ENCODE measurements at places on chromosomes 1 and 21.
A peak's percentile ranks its signal among the peaks of the same experiment; 100 is the strongest.

DNA sequence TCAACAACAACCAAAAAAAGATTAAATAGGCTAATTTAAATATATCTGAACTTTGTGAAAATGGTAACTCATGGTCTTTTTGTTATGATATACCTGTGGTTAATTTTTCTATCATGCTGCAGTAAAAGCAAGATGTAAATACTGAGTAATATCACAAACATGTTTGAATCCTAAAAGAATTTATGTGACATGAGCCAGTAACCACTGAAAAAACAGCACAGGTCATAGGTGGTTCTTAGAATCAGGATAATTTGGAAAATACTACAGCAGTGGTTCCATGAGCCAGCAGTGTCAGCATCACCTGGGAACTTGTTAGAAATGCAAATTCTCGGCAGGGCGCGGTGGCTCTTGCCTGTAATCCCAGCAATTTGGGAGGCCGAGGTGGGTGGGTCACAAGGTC lies 4.1 kb downstream of the ATP5IF1 start:
- no peak for DNase-seq

DNA sequence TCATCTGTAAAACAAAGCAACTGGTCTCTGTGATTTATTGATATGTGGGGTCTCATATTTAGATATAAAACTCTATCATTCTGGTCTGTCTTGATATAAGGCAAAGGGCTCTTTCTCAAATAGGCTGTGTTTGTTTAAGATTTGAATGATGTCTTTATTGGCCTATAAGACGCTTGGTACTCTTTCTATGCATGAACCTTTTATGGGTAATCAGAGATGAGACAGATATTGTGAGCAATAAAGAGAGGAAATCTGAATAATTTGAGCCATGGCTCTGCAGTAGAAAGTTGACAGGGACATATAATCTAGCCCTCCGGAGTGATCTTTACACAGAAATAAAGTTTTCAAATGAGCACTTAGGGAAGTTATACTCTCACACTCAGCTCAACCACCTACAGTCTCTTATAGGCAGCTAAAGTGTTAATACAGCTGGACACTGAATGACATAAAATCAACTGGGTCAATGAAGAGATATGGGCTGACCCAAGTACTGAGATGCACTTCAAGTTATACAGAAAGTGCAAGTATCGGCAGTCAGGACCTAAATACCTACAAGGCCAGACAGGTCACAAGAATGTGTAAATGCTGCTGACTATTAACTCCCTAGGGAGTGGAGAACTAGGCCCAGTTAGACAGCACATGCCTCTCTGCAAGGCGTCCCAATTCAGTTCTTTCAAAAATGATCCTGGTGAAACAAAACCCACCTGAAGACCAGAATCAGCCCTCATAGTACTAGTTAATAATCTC lies 111.0 kb downstream of the PTPN14 start:
- no peak for DNase-seq

GRCh38 chr1:21782349-21782867 lies 541 bp downstream of the USP48 start:
- DNase-seq: no peak

DNA sequence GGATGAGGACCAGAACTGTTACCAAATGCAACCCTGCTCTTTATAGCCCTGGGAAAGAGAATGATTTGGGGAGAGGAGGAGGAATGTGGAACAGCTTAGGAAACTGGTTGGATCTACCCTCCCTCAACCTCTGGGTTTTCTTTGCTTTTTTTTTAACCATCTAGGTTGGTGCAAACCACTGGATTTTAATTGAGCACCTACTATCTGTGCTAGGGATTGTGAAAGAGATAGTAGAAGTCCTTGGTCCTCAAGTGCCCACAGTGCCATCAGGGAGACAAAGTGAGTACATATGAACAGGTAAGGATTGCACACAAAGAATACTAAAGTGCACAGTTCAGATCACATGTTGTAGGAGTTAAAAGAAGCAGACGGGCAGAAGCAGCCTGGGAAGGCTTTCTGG lies 4.7 kb downstream of the TAGLN2 start:
- no peak for DNase-seq

DNA sequence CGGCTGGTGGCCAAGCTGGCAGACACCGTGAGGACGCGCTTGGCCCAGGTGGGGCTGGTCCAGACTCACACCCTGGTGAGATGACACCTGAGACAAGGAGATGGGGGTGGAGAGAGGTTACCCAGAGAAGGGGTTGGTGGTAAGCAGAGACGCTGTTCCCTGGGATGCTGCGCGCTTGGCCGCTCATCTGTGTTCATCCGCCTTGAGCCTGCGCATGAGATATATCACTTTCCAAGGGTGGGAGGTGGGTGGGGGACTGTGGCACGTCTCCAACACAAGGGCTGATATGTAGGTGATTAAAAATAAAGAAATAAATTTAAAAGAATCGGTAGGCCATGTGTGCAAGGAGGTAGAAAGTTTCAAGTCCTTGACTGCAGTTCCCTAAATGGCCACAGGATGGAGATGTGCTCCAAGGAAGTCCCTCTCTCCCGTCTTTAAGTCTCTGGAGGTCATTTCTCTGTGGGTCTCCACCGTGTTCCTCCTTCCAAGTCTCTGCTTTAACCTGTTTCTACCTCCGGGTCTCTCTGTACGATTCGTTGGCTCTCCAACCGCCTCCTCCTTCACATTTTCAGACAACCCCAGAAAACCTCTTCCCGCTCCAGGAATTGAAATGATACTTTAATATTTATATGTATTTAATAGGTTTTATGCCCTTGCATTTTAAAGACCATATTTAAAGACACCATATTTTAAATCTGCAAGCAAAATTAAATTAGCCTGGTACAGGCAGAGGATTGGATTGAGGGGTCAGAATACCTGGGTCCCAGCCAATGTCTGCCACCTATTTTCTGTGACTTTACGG lies 4.5 kb downstream of the TTC24 start:
- peak; percentile 52 for DNase-seq

DNA sequence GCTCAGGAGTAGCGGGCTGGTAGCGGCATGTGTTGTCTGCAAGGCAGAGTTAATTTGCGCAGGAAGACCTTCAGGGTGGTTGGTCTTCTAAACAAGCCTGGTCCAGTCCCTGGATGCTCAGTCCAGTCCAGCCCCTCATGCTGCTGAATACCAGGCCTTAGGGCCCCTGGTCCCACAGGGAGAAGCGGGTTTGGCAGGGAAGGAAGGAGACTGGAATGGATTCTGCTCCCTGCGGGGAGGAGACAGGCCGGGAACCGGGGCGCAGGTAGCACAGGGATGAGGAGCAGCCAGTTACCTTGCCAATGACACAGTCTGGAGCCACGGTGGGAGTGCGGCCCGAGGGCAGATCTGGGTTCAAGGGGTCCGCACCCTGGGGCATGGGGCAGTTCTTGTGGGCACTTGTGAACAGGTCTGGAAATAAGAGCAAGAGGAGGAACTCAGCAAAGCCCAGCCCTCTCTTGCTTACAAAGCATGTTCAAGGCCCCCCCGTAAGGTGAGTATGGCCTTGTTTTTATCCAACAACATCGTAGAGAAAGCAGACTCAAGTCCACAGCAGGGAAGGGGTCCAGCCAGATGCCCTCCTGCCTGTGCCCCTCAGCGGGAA lies 10.1 kb downstream of the FAM131C start:
- DNase-seq: no peak

DNA sequence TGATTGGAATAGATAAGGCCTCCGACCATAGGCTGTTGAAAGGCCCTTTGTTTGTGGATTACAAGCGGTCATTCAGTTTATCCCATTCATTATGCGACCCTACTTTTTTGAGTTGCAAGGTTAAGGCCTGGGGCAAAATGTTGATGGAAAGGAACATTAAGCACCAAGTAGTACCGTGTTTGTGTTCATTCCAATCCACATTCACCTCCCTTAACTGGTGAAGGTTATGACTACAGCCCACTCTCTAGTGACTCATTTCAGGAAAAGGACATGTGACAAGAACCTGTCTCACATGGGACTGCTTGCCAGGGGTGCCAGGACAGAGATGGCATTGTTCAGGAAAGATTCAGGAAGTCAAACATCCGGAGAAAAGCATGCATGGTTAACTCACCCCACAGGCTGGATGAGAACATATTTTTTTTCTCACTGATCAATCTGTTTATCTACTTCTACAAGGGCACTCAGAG lies 81.6 kb downstream of the CD58 start:
- no peak for DNase-seq

DNA sequence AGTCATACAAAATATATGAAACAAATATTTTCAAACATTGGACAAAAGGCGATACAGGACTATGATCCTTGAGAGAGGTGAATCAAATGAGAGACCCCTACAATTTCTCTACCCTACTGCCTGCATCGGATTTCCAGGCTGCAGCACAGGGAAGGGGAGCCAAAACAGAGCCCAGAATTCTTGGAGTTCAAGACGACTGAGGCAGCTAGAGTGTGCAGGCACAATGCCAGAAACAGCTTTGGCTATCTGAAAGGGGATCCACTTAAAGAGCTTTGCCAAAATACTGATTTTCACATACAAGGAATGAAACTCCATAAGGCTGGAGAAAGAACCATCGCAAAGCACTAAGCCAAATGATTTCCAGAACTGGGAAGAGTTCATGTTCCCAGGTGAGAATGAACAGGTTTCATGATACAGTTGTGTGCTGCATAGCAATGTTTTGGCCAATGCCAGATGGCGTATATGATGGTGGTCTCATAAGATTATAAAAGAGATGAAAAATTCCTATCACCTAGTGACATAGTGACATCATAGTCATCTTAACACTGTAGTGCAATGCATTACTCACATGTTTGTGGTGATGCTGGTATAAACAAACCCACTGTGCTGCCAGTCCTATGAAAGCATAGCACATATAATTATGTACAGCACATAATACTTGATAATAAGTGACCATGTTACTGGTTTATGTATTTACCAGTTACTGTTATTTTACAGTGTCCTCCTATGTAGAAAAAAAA lies 77.5 kb downstream of the KCND3 start:
- DNase-seq: no peak

GRCh38 chr1:235073968-235074522 lies 54.6 kb downstream of the TOMM20 start:
- no peak for DNase-seq

- DNase-seq: no peak
Observed at GRCh38 chr1:84847253-84848250, 45.5 kb downstream of the LPAR3 start.

- no peak for DNase-seq
Observed at GRCh38 chr1:234696148-234696576, 86.2 kb upstream of the IRF2BP2 start.

DNA sequence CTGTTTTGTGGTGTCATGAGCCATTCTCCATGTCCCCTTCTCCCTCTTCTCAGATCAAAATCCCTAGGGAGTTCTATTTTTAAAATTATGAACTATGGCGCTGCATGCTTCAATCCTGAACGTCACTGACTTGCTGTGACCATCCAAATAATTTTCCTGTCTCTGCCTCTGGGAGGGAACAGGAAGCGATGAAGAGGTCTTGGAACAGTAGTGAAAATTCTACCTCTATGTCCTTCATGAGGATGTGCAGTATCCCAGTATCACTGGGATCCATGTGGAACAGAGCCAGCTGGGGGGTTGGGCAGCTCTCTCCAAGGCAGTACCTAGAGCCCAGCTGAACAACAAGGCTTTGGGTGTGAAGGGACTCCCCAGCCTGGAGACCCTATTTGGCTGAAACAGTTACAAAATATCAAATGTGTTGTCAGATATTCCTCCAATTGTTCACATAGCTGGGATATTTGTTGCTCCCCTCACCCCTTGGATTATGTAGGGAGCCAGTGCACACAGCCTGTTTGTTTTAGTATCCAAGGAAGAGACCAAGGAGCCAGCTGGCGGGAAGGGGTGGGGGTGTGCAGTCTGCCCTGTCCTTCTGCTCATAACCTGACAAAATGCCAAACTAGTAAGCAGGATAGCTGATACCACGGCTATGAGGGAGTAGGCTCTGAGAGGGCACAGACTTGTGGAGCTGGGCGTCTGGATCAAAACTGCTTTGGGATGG lies 7.6 kb downstream of the DCLRE1B start:
- DNase-seq: peak; percentile 86

DNA sequence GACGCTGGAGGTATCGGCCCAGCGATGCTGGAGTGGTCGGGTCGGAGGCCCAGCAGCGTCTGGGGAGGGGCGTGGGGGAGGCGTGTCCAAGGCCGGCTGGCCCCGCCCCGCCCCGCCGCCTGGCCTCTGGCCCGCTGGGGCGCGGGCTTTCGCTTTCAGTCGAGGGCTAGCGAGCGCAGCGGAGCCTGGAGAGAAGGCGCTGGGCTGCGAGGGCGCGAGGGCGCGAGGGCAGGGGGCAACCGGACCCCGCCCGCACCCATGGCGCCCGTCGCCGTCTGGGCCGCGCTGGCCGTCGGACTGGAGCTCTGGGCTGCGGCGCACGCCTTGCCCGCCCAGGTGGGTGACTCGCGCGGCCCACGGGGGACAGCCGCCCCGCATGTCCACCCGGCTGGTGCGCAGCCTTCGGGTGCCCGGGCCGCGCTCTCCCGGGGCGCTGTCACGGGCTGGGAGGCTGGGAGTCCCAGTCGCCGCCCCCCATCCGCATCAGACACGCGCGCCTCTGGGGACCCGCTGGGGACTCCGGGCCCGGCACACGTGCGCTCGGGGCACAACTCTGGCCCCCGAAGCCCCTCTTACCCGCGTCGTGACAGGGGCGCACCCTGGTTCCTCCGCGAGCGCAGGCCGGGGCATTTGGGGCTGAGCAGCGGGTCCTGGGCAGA lies at the start of gene TNFRSF1B:
TSS of gene TNFRSF1B (plus strand) at position 158 of the 659 bp plus-strand sequence. CDS start at position 259, 101 bp downstream.
- no peak for DNase-seq

- DNase-seq: no peak
Observed at GRCh38 chr1:3283849-3284248, 170.6 kb upstream of the ARHGEF16 start.

DNA sequence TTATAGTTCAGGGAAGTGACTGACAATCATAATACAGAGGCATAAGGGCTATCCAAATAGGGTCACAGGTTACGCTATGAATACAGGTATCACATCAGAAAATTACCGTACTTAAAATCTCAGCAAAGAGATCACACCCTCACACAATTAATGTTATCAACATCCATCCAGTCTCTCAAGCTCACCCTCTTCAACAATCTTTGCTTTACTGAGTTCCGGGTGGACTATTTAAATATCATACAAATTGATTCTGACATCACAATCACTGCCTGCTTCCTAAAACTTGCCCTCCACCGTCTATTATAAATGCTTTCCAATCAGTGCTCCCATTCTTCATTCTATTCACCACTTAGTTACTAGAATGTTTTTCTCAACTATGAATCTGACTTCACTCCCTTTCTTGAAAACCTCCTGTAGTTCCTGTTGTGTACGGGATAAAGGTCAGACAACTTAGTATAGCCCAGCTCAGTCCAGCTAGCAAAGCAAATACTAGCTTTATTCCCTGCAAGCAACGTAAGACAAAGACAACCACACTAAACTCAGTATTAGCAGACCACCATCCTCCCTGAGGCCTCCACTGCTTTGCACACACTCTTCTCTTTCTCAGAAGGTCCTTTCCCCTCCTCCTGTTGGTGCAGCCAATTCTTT lies 398.7 kb downstream of the SMYD3 start:
- DNase-seq: no peak

Data from cerebellar nuclear complex (tissue), 1 donor.